ENCODE measurements at places on chromosomes 2 and 18. TPM values are rescaled to one million over a fixed set of nuclear protein-coding genes. Genes with fewer than 3 reads are reported as not detected.

The TTN gene
- total RNA-seq, result 7.0 TPM

The SPC25 gene
- 1.1 TPM for total RNA-seq

The ST8SIA5 gene
- 0.14 TPM for total RNA-seq

DNA sequence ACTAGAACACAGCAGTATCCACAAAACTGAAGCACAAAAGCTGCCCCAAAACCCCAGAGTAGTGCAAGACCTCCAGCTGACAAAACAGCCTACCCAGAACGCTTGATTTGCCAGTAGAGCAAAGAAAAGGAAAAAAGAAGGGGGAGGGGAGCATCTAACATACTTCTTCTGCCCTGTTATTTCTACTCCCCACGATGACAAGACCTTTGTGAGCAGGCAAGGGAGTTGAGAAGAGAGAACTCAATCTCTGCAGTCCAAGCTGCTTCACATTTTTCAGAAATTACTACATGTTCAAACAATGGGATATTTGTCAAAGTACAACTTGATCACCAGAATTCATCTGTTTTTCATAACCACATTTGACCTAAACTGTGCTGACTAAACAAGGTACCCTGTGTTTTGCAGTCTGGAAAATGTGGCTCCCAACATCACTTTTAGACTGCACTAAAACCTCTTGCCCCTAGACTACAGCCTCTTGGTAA, 286.7 kb downstream of the EXOC6B start:
- H3K27me3 ChIP-seq, result no peaks in the 10 kb centered on the region
- H3K4me3 ChIP-seq, result no peak overlapping the region
- H3K4me1 ChIP-seq, result no peaks in the 10 kb centered on the region
- H3K36me3 ChIP-seq, result no peaks in the 10 kb centered on the region
- DNase-seq, result no peak
- no peak overlapping the region for H3K27ac ChIP-seq

The TUBA3E gene
- total RNA-seq, result not detected

The GLI2 gene
- 4.9 TPM for total RNA-seq

All from thoracic aorta (tissue), 2 donors.